ENCODE measurements at places on chromosomes 7 and 10.

- DNase-seq, result no peak
These were observed 442.5 kb downstream of the XPNPEP1 start for GRCh38 chr10:109480836-109481235.

DNA sequence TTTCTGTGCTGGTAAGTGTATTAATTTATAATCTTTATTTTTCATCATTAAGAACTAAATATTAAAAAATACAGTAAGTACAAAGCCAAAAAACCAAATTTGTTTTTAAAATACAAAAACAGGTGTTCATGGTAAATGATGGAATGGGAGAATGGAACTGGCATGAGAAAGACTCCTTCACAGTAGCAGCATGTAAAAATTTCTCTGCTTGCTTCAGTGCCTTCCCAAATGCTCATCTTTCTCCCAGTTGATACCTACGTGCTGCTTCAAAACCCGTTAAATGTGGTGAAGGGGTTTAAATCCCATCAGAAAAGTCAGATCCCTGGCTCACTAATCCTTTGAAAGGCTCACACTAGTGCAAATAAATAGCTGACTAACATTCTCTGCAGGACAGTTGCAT lies 4.2 kb downstream of the RNF133 start:
- DNase-seq, result no peak

DNA sequence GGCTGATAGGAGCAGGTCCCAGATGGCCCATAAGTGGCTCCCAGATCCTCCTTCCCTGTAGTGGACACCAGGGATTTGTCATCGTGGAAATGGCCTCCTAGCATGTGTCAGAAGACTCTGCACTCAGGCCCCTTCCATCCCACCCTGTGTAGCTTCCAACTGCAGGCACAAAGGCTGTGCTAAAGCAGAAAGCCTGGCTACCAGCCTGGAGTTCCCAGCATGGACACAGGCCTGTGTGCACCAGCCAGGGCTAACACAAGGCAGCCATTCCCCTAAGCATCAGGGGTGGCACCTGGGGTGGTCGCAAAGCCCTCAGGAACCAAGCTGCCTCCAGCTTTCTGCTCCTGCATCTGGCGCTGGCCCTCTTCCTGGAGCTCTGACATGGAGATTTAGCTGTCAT lies 4.5 kb upstream of the CAMK2B start:
- DNase-seq, result no peak

DNA sequence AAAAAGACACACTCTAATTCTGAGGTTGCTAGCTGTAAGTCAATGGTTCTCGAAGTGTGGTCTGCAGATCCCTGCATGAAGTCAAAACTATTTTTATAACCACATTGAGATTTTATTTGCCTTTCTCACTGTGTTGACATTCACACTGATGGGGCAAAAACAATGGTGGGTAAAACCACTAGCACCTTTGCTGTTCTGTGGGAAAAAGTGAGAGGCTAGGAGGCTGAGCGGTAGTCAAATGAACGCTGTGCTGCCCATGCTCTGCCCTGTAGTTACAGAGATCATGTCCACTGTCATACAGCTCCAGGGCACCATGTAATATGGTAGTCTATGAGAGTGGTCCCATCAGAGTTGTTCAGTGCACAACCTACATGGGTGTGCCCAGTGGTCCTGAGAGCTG lies 21.6 kb upstream of the PDCD4 start:
- DNase-seq, result no peak

DNA sequence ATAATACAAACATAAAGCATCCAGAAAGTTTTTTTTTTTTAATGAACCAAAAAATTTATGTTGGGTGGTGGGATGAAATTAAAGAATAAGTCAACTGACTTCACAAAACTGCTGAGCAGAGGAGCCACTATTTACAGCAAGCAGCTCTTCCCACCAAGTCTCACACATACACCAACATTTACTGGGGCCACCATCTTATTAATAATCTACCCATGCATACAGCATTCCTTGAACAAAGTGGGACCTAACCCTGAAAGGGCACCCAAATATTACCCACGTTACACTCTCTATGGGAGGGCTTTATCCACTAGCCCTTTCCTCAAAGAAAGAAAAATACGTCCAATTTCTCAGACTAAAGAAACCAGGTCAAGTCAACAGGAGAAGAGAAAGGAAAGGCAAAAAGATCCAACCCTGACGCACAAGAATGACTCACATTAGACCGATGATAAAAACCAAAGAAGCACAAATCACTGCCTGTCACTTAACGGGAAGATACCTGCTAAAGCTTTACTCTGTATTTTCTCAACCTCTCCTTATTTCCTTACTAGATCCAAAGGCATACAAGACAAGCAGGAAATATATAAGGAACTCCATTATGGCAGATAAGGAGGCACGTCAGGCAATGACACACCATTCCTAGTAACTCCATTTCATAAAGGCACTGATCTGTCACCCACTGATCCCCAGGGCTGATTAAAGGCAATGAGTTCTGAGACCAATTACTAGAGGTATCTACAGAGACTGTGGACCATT lies 141.8 kb upstream of the ASAH2 start:
- no peak for DNase-seq

DNA sequence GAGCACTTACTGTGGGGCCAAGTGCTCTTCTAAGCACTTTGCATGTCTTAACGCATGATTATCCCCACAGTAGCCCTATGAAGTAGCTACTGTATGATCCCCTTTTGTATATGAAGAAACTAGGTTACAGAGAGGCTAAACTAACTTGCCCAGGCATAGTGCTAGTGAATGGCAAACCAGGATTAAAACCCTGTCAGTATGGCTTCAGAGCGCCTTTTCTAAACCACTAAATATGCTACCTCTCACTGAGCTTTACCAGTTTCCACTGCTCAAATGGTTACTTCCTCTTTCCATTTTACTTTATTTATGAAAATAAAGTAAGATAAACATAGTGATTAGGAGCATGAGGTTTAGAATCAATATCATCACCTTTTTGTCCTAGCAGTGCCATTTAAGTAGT lies 73.6 kb downstream of the PODXL start:
- no peak for DNase-seq

GRCh38 chr10:132528064-132528691 lies 9.4 kb upstream of the INPP5A start:
- no peak for DNase-seq

DNA sequence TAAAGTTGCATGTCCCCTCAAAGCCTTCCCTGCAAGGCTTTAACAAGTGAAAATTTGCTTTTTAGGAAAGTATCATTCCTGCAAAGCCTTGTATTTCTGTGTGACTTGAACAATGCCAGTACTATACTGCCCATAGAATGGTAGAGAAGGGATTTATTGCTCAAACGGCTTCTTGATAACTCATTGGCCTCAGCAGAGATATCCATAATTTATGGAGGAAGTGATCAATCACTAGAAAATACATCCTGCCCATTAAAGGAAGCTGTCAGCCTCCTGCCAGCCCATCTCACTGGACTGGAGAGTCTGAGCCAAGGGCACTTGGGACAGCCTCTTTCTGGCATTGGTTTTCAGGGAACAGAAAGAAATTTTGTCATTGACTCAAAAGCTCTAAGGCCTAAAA lies 152.6 kb downstream of the XPNPEP1 start:
- DNase-seq, result no peak

GRCh38 chr10:86715156-86715795 lies 41.1 kb upstream of the BMPR1A start:
- no peak for DNase-seq

- DNase-seq, result peak; percentile 10
These were observed 73.8 kb upstream of the PAPSS2 start for GRCh38 chr10:87585565-87586514.

All from prostate gland (tissue), 2 donors.